T-helper 2 cell treated with Interferon-gamma antibody and Interleukin-4, amounts not matched to agents 5 μg/mL and 100 μg/mL, for 36 hours (primary cell): ENCODE measurements at places on chromosomes 3 and 15.

DNA sequence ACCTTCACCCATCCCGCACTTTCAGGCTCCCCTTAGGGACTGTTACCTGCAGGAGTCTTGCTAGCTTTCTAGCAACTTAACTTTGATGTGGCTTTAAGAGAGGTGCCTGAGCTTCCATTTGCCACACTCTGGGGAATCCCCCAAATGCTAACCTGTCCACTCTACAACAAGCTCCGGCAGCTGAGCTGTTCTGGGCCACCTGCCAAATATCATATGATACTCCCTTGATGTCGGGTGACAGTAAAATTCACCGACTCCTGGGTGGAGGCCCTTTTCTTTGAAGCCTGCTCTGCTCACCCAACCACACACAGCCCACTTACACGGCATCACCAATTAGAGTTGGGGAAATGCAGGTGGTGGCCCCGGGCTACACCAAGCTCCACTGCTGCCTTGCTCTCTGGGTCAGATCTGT is 38.0 kb upstream of the XCR1 start:
- peak; percentile 52 for DNase-seq

GRCh38 chr3:2714834-2715233 is 395.3 kb downstream of the IL5RA start:
- no peak for DNase-seq

DNA sequence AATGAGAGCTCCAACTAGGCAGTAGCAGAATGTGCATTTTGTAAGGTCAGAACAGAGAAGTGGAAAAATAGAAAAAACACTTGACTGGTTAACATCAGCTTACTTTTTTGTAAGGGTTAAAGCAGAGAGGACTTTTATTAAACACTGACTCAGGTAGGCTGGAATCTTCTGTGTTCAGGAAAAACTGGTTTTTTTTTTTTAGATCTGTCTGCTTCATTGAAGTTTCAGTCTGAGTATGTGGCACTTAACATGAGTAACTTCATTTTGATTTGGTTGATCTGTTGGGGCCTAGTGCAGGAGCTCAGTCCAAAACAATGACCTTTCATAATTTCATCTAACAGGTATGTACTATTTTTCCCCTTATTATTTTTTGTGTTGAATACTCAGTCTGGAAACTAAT is 141.1 kb downstream of the DOCK3 start:
- DNase-seq = no peak

- DNase-seq = no peak
Measured at GRCh38 chr15:99283717-99284116, 32.4 kb downstream of the LRRC28 start.

GRCh38 chr15:61794881-61795280 is 265.4 kb downstream of the VPS13C start:
- DNase-seq = no peak

GRCh38 chr15:78103406-78104118 is 11.2 kb downstream of the SH2D7 start:
- peak; percentile 76 for DNase-seq
